ENCODE measurements at places on chromosomes 6 and 20.

GRCh38 chr20:625360-625932 is 15.3 kb upstream of the TCF15 start:
- DNase-seq: peak; percentile 74

DNA sequence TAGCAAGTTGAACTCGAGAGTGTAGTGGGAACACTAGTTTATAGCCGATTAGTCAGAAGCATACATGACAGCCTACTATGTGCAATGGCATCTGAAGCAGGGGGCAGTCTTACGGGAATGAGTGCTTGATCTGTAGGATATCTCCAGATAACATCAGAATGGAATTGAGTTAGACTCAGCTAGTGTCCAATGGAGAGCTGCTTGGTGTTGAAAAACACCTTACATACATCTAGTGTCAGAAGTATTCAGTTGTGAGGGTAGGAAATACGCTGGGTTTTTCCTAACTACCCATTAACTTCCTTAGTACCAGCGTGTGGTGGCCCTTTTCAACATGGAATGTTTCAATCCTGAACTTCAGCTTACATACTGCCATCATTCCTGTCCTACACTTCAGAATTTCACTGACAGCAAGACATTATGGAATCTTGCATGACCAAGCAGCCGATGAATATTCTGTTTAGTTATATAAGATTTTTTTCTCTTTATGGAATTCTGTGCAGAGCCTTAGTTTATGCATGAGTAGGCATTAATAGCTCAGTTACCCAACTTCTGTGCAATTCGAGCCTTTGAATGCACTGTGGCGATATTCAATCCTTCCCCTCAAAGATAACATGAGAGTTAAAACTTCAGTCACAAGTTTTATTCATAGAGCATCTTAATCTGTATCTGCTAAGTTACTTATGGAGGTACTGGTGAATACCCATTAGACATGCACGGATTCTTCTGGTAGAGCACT is 218.6 kb upstream of the MOCS1 start:
- DNase-seq: no peak

DNA sequence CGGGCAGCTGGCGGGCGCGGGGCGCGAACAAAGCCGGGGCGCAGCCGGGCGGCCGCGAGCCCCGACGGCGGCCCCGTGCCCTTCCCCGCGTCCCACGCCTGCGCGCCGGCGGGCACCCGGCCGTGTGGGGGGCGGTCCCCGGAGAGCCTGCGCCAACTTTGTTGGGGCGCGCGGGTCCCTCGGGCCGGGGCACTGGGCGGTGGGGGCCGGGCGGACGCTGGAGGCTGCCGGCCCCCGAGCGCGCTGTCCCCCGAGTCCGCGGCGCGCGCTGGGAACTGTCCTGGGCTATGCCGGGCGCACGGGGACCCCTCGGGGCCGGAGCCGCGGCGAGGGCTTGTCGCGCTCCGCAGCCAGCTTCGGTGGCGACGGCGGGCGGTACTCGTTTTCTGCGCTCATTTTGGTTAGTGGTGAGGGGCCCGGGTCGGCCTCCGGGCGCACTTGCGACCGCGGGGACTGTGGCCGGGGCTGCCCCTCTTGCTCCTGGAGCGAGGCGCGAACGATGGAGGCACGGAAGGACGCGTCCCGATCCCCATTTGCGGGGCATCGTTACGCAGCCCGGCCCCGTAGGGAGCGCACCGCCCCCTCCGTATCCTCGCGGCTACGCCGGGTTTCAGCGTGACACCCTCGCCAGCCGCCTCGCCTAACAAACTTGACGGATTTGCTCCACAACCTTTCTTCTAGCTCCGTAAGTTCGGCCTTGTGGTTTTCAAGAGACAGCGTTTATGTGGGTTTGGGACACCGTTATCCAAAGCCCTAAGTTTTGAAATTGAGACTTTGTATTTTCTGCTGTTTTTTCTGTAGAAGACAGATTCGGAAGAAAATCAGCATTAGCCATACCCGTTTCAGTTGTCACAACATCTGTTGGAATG is 622 bp downstream of the SS18L1 start:
- DNase-seq: peak; percentile 75

- no peak for DNase-seq
Observed at GRCh38 chr6:111429571-111429970, 53.4 kb downstream of the REV3L start.

- DNase-seq: no peak
Observed at GRCh38 chr6:13409991-13410390, 77.4 kb downstream of the GFOD1 start.

- no peak for DNase-seq
Observed at GRCh38 chr20:58649288-58650180, 1.5 kb upstream of the STX16 start.

DNA sequence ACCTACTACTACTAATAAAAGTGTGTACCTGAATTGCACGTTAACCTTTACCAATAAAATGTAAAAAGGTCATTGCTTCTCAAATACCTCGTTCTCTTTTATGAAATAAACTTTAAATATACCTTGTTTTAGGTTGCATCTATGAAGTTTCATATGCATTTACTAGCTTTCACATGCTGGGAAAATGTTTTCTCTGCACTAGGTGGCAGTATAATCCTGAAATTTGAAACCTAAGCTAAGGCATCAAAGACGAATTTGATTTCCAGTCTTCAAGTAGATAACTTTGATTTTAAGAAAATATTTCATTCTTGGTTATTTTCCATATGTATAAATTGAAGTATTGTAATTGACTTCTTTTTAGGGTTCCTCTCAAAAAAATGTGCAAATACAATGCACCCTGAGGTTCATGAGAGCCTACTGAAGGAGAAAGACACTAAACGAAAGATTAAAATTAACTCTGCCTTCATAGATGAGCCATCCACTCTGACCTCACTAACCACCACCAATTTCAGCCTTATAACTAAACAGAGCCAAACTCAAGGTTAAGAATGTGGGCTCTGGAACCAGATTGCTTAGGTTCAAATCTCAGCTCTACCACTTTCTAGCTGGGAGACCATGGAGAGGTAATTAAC is 7.3 kb upstream of the COL9A1 start:
- DNase-seq: peak; percentile 70

DNA sequence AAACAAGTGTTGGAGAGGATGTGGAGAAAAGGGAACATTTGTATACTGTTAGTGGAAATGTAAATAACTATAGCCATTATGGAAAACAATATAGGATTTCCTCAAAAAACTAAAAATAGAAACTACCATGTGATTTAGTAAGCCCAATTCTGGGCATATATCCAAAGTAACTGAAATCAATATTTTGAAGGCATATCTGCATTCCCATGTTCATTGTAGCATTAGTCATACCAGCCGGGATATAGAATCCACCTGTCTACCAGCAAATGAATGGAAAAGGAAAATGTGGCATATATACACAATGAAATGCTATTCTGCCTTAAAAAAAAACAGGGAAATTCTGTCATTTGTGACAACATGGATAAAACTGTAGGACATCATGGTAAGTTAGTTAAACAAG is 15.3 kb upstream of the C6orf58 start:
- DNase-seq: no peak

GRCh38 chr6:157768304-157768703 is 54.7 kb upstream of the SNX9 start:
- DNase-seq: no peak

DNA sequence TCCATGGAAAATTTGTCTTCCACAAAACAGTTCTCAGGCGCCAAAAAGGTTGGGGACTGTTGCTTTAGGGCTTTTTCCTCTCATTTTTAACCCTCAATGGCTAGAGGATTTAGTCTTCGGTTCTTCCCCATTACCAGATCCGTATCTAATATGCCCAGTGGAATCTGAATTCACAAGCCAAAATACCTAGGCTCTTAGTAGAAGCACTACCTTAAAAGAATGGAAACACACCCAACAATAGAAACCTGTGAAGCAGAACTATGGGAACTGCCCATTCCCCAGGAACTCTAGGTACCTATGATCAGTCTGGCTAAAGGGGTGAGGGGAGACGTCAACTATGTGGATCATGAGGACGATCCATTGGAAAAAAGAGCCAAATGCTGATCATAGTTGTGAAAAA is 3.1 kb downstream of the TREML4 start:
- DNase-seq: no peak

DNA sequence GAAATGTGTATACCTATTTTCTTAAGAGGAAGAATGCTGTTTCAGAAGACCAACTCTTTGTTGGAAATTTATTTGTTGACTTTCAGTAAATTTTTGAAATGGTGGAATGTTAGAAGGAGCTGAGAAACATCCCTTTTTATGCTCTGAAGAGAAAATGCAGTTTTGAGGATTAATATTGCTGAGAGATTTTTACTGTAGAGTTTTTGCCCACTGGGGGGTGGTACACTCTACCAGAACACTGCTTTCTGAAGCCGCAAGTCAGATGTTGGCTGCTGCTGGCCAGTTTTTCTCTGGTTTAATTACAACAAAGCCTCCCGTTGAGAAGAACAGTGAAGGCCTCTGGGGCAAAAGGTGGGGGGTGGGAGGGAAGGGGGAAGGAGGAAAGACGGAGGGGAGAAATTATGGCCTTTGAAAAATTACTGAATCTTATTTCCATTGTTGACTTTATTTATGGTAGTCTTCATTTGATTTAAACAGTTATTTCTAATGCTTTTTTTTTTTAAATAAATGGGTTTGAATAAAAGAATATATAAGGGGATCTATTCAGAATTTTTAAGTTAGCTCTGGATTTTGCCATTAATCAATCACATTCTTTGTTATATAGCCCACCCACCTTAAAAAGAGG is 3.0 kb downstream of the FLRT3 start:
- DNase-seq: peak; percentile 51

GRCh38 chr6:34151321-34152041 is 5.6 kb upstream of the GRM4 start:
- DNase-seq: peak; percentile 52

DNA sequence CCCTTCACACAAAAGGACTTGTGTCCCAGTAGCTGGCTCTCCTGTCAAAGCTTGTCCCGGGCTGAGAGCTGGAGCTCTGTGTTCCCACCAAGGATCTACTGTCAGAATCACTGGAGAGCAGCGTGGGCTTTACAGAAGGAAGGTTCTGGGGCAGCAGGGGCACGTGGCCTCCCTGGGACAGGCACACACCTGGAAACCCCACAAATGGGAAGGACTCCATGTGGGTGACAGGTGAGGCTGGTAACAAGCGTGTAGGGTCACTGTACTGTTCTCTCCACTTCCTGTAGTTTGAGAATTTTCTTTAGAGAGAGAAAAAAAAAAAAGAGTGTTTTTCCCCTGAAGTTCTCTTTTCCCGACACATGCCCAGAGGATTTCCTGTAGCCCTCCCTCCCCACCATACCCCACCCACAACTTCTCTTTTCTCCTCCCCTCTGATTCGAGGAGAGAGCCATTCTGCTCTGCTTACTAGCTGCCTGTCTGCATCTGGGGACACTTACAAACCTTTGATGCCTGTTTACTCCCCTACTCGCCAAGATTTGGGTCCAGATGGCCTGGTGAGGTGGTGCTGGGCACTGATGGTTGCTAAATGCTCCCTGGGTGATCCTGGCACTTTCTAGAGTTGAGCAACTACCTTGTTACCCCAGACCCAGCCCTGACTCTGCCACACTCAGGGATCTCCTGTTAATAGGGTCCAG is 84.1 kb upstream of the SIRPA start:
- DNase-seq: no peak

DNA sequence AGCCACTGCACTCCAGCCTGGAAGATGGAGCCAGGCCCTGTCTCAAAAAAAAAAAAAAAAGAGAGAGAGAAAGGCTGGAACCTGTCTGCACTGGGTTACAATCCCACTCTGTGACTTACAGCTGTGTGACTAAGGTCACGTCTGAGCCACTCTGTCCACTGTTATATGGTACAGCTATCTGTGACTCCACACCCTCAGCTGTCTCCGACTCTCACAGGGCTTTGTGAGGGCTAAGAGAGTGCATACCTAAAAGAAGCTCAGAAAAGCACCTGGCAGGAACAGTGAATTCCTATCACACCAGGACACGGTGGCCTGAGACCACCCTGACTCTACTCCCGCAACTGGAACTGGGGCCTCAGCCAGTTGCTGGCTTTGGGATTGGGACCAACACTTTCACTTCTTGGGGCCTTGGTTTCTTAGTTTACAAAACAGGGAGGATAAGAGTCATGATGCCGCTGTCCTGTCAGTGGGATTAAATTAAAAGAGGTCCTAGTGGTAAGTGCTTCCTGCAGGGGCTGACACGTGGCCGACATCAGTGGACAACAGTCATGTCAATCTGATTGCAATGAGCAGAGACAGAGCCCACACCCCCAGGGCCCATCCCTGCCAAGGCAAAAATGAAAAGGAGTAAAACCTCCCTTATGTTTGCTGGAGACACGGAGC is 5.7 kb upstream of the CD93 start:
- no peak for DNase-seq

DNA sequence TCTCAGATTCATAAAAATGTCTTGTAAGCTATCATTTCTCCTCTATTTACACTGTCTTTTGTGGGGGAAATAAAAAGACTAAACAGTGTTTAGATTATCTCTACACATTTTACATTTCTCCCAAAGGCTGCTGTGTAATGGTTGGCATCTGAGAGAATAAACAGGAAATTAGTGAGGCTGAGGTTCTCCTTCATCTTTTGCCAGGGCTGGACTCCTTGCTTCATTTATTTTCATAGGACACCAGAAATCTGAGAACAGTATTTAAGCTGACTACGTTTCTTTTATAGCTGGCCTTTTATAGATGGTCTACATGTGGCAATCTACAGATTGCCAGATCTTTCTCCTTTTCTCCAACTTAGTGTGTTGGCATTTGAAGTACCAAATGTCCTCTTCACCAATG is 41.5 kb downstream of the PLCB4 start:
- DNase-seq: no peak

DNA sequence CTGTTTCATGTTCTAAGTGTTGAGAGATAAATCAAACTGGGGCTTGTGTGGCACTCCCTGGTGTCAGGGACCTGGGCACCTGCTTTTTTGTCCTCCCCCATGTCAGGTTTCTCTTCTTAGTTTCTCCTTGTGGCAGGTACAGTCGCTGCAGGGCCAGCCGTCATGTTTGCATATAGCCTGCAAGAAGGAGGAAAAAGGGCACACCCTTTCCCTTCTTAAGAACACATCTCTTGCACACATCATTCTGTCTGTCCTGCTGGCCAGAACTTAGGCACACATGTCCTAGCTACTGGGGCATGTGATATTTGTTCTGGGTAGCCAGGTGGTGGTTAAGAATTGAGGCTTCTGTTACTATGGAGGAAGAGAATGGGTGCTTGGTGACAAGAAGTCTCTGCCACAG is 27.9 kb downstream of the CDC5L start:
- DNase-seq: no peak

GRCh38 chr20:3068986-3069900 is 2.2 kb upstream of the OXT start:
- DNase-seq: peak; percentile 73

GRCh38 chr6:149895048-149895590 is 2.8 kb downstream of the RAET1E start:
- DNase-seq: no peak

DNA sequence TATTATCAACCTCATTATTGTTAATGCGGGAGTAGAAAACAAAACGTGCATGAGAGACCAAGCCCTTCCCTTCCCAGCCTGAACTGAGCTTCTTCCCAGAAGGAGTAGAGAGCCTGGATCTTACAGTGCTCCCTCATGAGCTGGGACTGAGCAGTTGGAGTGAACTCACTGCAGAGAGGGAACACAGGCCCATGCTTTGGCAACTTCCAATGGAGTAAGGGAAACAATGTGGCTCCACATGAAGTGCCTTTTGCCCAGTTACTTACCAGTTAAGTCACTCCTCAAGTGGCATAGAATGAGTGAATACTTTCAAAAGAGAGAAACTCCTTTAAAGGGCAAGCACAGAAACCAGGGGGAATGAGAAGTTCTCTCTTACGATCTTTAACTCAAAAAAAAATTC is 12.4 kb downstream of the FHL5 start:
- DNase-seq: no peak

GRCh38 chr20:33299111-33299603 is 16.1 kb downstream of the BPIFB1 start:
- DNase-seq: peak; percentile 74

GRCh38 chr20:43853174-43853803 is 61.4 kb upstream of the TOX2 start:
- no peak for DNase-seq
